Fibroblast of skin of right biceps (primary cell): ENCODE measurements at places on chromosomes 5 and 9.

DNA sequence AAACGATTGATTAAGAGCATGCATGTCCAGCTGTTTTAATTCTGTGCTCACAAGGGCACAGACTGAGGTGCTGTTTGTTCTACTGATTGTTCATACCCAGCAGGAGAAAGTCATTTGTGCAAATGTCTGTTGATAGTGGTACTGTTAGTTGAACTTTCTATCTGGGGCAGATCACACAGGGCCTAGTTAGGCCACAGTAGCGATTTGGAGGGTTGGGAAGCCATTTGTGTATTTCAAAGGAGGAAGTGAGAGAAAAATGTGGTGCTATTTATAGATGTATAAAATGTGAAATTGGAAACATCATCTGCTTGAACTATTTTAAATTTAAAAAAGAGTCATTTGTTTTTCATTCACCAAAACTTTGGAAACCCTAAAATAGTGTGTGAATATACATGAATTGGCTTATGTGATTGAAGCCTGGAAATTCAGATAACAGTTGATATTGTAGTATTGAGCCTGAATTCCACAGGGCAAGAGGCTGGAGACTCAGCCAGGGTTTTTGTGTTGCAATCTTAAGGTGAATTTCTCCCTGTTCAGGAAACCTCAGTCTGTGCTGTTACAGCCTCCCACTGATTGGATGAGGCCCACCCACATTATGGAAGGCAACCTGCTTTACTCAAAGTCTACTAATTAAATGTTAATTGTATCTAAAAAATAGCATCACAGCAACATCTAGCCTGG is 162.0 kb upstream of the CDKN2B start:
- DNase-seq, result no peak

- no peak for DNase-seq
Observed at GRCh38 chr5:175873088-175873454, 1.7 kb downstream of the CPLX2 start.

GRCh38 chr9:123431581-123431980 is 75.6 kb downstream of the CRB2 start:
- DNase-seq, result no peak

GRCh38 chr5:159133041-159133741 is 33.5 kb upstream of the EBF1 start:
- peak; percentile 79 for DNase-seq

- DNase-seq, result no peak
Observed at GRCh38 chr5:132305420-132305819, 11.2 kb downstream of the SLC22A4 start.

- DNase-seq, result no peak
Observed at GRCh38 chr5:90560771-90561170, 2.2 kb downstream of the ADGRV1 start.

DNA sequence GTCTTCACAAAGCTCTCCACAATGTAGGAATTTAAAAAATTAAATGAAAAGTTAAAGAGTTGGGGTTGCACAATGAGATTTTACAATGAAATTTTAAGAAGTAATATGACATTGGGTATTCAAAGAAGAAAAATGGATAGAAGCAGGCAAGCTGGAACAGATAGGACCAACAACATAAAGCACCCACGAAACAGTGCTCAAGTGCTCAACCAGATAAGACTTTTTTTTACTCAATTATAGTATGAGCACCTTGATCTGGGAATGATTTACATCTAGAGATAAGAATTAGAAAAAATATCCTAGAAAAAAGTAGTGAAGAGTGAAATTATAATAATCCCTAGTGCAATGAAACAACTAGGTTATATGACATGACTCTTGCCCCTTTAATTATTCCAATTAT is 1670.1 kb upstream of the ACO1 start:
- DNase-seq, result no peak

DNA sequence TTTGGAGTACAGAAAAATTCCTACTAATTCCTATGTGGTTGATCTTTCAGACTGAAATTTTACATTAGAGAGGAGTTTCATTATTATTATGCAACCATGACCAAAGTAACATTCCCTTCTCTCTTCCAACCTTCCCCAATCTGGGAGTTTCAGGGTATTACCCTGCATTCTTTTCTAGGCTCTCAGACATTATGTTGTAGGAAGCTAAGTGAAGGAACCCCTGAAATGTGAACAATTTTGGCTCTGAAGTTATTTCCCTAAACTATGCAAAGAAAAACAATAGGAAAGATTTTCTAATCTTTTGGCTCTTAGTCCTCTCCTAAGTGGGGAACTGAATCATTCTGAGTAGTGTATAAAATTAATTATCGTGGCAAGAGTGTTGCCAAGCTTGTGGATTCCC is 63.3 kb upstream of the ZFAND5 start:
- peak; percentile 94 for DNase-seq

- peak; percentile 64 for DNase-seq
Observed at GRCh38 chr5:77957-78804, 13.8 kb upstream of the PLEKHG4B start.

DNA sequence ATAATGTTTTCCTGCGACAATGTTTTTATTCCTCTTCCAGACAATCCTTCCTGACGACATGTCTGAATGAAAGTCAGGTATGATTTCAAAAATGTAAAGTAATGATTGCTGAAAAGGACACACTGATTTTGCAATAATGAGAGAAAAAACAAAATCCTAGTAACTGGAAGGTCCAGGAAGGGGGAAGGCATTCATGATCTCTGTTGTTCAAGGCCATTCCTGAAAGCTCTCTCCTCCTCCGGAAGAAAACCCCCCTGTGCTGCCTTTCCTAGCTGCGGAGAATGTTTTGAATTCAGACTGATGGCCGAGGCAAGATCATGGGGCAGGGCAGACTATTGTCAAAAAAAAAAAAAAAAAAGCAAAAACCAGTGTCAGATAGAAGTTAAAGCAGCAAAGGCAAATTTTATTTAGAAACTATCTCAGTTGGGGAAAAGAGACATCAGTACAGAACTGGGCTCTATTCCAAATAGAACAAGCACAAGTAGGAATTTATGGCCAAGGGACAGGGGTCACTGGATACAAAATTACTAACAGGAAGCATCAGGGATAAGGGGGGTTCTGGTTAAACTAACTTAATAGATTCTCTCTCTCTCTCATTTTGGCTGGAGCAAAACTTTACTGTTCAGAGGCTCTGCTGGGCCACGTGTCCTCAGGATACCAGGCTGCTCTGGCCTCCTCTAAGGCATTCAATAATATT is 36.5 kb upstream of the CTSV start:
- no peak for DNase-seq

DNA sequence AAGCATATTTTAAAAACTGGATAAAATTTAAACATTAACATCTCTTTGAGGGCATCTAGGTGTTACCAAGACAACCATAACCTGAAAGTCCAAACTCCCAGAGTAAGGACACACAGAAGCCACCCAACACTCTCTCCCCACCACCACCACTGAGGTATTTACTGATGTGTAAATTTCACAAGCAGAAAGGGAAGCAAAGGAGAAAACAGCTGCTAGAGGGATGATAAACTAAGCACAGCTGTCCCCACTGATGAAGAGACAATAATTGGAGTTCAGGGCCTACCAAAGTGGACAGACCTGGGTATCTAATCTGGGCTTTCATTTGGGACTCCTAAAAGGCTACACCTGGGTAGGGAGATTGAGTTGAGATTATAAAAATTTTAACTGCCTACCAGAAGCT is 63.6 kb downstream of the FRMD3 start:
- no peak for DNase-seq

DNA sequence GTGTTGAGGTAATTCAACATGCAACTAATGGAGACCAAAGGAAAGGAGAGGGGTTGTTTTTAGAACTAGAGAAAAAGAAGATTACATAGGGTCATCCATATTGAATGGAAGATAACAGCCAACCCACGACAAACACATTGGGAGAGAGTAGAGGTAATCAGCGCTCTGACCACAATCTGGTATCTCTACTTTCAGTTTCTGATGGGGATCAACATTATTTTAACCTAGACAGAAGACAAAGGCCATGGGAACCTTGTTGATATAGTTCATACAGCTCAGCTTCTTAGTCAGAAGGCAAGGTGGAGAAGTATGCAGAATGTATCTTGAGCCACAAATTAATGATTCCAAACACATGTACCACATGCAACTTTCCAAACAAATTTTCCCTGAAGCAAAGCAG is 537.1 kb upstream of the ST8SIA4 start:
- DNase-seq, result no peak

DNA sequence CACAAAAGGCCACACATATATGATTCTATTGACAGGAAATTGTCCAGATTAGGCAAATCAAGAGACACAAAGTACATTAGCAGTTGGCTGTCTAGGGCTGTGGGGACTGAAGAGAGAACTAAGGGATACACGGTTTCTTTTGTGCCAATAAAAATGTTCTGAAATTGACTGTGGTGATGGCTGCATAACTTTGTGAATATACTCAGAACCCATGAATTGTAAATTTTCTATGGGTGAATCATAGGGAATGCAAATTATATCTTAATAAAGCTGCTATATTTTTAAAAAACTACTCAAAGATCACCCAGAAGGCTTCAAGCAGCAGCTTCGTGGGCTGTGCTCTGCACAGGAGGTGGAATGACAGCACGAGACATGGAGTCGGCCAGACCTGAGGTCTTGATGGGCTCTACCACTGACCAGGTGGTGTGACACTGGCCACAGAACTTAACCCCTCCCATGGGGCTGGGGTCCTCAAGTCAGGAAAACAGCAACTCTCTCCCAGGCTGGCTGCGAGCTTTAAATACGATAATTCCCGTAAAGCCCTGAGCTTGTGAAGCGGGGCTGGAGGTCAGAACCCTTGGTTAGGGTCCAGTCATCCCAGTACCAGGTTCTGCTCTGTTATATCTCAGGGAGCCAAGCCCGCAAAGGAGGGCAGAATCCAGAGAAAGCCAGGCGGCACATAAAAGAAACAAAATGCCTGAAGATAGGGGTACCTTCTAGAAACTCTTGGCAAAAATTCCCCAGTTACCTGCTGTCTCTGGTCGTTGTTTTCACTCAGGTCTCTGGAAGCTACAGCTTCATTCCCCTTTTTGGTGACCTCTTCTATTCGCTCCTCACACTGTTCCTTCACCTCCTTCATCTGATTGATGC is 59.1 kb downstream of the GOLM1 start:
- peak; percentile 72 for DNase-seq

- DNase-seq, result peak; percentile 42
Observed at GRCh38 chr5:84274585-84275468, 109.9 kb downstream of the EDIL3 start.

DNA sequence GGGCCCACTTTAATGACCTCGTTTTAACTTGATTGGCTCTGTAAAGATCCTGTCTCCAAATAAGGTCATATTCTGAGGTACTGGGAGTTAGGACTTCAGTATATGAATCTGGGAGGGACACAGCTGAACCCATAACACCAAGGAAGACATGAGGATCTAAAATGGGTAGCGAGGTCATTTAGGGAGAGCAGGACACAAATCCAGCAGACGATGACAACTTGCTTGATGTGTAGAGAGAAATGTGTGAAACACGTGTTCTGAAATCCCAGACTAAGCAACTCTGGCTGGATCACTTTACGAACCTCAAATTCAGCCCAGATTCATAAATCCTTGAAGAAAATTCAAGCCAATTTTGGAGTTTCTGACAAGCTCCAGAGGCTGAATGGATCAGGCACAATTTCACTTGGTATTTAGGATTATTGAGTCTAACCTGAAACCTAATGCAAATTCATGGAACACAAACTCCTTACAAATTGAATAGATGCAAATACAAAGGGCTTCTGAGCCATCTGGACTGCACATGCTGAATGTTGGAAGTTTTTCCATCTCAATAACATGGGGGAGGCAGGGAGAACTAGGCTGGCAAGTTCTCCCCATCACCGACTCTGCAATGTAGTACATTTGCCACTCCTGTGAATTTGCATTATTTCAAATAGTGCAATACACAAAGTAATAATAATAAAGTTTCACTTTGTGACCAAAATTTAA is 74.0 kb upstream of the SLC30A5 start:
- DNase-seq, result no peak

DNA sequence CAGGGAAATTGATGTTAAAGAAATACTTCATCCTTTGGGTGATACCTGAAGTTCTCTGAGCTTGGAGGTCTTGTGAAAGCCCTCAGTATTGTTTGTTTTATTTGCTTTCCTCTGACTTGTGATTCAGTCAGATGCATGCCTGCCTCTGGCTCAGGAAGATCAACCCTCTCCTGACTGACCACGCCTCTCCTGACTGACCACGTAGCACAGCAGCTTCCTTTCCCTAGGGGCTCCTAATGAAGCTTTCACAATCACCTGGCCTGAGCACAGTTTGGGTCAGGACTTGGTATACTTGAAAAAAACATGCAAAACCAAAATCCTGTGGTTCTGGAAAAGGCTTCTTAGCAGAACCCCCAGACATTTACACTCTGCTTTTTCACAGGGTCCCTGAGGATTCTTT is 3.8 kb downstream of the TGFBI start:
- DNase-seq, result peak; percentile 69

DNA sequence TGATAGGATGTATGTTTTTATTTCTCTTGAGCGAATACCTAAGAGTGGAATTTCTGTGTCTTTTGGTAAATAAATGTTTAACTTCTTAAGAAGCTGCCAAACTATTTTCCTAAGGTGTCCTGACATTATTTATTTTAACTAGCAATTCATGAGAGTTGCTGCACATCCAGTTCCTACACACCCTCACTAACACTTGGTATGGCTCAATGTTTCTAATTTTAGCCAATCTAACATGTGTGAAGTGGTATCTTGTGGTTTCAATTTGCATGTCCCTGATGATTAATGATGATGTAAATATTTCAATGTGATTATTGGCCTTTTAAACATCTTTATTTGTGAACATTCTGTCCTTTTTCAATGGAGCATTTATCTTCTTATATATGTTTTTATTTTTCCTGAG is 2095.5 kb upstream of the C9orf72 start:
- DNase-seq, result peak; percentile 44

DNA sequence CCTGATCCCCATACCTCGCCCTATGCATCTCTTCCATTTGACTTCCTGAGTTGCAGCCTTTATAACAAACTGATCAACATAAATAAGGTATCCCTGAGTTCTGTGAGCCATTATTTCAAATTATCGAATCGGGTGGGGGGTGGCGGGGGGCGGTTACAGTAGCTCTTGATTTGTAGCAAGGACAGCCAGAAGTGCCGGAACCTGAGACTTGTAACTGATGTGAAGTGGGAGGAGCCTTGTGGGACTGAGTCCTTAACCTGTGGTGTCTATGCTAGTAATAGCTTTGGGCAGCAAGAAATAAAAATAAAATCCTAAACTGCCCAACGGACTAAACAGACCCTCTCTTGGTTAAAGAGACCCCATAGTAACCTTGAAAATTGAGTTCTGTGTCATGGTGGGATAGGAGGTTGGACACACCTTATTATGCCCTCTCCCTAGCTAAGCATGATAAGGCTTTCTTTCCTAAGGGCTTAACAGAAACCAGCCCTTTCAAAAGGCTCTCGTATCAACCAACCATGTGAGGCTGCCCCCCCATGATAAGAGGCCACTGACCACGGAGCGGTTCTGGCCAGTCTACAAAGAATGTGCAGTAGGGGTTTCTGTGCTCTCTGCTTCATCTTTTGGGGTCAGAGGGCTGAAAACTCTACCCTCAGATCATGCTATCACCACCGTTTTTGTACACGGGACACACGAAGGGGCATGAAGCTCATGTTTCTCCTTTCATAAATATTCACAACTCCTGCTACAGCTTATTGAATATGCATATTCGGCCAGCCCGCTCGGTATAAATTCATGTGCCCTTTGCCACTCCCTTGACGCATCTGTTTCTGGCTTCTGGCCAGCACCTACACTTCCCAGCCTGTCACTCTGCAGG is 39.5 kb upstream of the IQGAP2 start:
- no peak for DNase-seq

- no peak for DNase-seq
Observed at GRCh38 chr9:132187121-132187620, 25.3 kb downstream of the NTNG2 start.
